ENCODE measurements at places on chromosomes 16 and 17.
A peak's percentile ranks its signal among the peaks of the same experiment; 100 is the strongest.

DNA sequence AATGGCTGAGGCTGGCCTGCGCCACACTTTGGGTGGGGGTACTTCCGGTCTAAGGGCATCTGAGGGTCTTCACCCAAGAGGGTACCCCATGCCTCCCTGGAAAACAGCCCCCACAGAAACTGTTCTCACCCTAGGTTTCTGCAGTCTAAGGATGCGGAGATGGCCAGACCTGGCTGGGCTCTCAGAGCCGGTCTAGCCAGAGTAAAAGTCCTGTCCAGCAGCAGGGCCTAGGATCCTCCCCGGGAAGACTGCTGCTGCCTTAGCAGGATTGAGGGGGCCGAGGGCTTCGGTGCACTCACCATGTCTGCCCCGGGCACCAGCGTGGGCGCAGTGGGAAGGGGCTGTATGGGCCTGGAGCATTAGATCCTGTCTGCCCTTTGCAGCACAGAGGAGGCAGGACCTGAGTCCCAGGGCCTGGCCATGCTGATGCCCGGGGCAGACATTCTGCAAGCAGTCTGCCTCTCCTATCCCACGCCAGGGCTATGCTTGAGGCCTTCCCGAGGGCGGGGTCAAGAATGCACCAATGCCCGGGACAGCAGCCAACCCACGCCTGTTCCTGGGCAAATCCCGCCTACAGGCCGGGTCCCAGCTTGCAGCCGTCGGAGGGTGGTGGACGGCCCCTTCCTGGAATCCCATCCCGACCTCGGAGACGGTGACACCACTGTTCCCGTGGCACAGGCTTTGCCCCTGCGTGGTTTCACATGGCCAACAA is 54.7 kb downstream of the CBFA2T3 start:
- DNase-seq: no peak

- DNase-seq: no peak
Observed at GRCh38 chr17:38685491-38685890, 10.7 kb upstream of the EPOP start.

DNA sequence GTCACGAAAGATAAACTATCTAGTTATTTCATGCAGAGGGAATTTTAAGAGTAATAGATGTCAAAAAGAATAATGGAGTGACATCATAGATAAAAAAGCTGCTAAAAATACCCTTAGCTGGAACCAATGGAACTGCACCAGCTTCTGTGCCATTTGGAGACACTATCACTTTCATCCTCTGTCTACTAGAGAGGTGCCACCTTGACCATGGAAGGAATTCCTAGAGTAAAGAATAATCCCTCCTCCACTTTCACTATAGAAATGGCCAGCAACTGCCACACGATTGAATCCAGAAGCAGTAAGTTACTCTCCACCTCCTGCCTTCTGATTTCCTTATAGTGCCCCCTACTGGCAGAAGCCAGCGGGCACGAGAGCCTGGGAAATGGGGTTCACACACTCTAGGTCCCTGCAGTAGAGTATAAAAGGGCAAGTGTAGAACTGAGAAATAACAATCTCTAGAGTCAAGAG is 2.8 kb upstream of the ALDH3A2 start:
- DNase-seq: no peak

DNA sequence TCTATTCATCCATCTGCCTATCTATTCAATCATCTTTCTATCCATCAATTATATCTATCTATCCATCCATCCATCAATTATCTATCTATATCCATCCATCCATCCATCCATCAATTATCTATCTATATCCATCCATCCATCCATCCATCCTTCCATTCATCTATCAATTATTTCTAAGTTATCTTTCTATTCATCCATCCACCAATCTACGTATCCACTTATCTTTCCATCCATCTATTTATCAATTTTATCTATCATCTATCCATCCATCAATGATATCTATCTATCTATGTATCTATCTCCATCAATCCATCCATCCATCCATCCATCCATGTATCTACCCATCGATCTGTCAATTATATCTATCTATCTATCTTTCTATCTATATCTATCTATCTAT is 158.4 kb upstream of the ZKSCAN2 start:
- DNase-seq: no peak

DNA sequence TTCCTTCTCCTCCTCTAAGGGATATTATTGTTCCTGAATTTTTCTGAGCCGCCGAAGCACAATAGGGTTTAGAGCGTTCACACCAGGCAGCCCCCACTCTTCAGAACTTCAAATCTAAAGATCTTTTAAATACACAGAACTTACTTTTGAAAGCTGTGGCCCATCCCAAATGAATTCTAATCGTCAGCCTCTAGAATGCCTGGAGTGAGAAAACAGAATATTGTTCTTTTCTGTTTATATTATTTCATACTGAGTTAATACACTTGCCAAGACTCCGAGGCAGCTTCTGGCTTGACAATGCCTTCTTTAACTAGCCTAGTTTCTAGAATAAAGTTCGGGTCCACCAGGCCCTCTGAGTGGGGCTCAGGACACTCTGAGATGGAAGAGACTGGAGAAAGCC is 405.6 kb downstream of the WWOX start:
- no peak for DNase-seq

DNA sequence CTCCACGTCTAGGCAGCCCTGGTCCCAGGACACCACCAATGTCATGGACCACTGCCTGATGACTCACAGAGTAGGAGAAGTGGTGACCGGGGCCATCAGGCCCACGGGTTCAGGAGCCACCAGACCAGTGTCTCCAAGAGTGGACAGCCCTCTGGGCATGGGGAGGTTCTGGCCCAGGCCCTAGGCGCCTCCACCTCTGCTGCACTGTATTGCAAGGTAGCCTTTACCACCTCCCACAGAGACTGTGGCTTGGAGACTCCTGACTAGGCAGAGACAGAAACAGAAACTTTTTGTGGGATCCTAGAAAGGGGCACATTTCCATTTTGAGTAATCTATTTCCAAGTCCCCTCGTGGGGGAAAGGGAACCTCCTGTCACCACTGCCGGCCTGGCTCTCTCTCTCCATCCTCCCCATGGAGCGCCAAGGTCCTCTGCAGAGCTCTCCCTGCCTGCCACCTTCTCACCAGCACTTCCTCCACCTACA is 2.9 kb downstream of the CDIP1 start:
- no peak for DNase-seq

- no peak for DNase-seq
Observed at GRCh38 chr16:11629071-11630030, 38.9 kb upstream of the SNN start.

GRCh38 chr16:87661561-87661960 is 59.3 kb downstream of the JPH3 start:
- DNase-seq: no peak

- peak; percentile 78 for DNase-seq
Observed at GRCh38 chr16:4936991-4937781, at the start of gene PPL. PPL (minus strand) TSS chr16:4937148; CDS start chr16:4937045, 103 bp downstream.

DNA sequence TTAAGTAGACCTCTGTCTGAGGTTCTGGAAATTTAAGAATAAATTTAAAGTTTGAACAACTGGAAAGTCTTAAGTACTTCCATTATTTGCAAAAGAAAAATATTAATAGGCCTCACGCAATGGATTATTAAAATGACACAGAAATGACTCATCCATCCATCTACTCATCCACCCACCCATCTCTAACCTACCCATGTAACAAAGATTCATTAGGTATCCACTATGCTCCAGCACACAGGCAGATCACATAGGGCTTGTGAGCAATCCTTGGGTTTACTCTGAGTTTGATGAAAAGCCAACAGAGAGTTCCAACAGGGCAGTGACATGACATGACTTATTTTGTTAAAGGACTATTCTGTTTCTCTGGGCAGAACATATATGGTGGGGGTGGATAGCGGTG is 93.3 kb downstream of the HELZ start:
- DNase-seq: no peak

Data from NCI-H2081 (cell line).